ENCODE measurements at places on chromosomes 4 and X.

- DNase-seq: no peak
Measured at GRCh38 chr4:11769434-11769833, 340.7 kb upstream of the HS3ST1 start.

GRCh38 chrX:24372021-24372763, 11.8 kb downstream of the SUPT20HL1 start:
- DNase-seq: no peak

GRCh38 chr4:67522230-67522629, 23.1 kb downstream of the CENPC start:
- no peak for DNase-seq

- DNase-seq: no peak
Measured at GRCh38 chr4:107044170-107044569, 8.1 kb upstream of the DKK2 start.

GRCh38 chrX:106903856-106904528, 851 bp upstream of the RIPPLY1 start:
- DNase-seq: no peak

GRCh38 chr4:82865592-82865991, 25.4 kb downstream of the SEC31A start:
- no peak for DNase-seq

DNA sequence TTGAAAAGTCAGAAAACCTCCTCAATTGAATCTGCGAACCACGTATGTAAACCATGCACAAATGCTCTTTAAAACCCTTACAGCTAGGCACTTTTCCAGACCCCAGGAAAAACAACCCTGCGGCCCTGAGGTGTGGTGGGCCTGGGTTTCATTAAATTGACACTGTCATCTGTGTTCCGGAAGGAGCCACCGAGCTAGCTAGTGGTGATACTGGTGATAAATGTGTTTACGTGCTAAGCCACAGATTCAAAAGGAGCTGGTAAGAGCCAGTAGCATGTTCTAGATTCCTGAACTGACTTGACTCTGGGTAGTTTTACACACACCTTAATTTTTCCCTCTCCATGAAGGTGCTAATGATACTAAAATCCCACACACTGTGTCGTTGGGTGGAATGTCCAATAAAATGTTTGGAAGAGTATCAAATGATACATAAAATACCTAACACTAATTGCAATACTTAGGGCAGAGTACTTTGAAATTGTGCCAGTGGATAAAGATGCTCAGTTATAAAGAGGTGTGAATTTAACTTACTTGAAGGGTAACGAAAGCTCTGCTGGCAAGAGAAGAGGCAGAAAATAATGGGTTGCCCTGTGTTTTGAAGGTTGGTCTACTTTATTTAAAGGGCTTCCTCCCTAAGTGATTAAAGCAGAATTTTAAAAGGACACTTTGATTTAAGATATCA, 8.5 kb downstream of the SMS start:
- DNase-seq: no peak

DNA sequence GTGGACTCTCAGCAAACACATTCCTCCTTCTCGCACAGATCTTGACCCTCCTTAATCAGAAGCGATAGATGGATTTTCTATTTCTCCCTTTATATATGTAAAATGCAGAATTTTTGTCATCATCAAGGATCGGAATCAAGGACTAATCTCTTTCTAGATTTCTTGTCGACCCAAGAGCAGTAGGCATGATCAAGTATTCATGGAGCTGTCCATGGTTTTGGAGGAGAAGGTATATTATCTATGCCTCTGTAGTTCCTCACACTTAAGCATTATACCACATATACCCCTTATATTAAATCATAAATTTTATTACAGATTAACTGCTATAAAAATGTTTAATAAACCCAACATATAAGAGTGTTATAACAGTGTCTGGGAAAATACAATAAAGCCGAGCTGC, 886.8 kb downstream of the NLGN4X start:
- no peak for DNase-seq

DNA sequence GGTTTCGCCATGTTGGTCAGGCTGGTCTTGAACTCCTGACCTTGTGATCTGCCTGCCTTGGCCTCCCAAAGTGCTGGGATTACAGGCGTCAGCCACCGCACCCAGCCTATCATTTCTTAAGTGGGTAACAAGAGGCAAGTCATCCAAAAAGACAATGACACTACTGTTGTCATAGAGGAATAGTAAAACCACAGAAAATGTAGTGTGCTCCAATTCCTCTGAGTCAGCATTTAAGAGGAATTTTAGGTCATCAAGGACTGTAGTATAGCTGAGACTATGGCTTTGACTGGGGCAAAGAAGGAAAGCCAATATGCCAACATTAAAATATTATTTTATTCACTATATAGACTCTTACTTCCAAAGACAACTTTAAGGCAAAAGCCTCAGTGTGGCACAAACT, 48.4 kb downstream of the ATP8A1 start:
- DNase-seq: no peak

Data from cerebellar nuclear complex (tissue), 1 donor.